ENCODE measurements at places on chromosomes 13 and 19.

- no peak for DNase-seq
Measured at GRCh38 chr19:18208098-18208951, 4.5 kb upstream of the RAB3A start.

DNA sequence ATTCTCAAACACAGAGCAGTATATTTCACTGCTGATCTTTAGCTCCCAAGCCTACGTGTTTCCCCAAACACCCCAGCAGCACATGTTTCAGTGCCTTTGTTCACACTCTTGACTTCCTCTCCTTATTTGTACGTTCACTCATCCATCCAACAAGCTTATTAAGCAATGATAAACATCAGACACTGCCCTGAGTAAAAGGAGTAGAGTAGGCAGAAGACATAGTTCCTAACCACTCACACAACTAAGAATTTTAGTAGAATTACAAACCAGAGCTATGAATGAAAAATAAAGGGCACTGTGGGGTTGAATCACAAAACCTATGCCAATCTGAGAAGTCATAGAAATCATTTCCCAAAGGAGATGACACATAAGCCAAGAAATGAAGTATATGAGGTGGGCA is 213.5 kb downstream of the DIAPH3 start:
- no peak for DNase-seq

DNA sequence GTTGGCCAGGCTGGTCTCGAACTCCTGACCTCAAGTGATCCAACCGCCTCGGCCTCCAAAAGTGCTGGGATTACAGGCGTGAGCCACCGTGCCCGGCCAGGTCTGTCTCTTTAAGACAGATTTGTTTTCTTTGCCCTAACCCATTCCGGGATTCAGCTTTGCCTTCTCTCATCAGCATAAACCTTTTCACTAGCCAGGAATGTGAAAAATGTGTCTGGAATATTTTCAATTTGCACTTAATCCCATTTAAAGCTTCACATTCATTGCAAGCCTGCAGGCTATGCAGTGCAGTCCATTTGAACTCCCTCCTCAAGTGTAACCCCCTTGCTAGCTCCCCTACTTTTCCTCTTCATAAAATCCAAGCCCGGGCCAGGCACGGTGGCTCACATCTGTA is 880 bp upstream of the TMEM160 start:
- DNase-seq = no peak

DNA sequence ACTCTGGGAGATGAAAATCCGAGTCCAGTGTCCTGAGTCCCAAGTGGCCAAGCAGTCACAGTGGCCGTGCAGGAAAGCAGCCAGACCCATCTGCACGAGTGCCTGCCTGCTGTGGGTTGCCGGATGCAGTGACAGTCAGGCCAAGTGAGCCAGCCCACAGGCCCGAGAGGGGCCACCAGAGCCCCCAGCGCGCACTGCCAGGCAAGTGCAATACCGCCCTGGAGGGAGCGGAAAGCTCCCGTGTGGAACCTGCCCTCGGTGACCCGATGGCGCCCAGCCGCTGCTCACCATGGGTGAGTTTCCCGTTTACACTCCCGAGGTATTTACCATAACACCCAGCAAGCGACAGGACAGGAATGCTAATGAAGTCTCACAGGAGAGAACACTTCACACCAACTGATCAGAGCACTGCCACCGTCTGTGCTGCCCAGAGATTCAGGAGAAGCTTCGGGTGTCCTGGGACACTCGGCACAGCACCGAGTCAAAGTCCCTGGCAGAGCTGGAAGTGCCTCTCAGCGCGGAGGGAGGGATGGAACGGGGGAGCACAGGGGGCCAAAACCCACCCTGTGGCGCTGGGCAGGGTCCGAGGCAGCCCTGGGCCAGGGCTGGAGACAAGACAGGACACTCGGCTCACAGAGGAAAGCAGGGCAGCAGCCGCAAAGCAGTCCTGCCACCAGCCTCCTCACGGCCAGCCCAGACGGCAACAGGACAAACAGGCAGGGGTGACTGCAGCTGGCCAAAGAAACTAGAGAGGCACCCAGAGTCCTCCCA is 21.3 kb upstream of the TINCR start:
- no peak for DNase-seq

GRCh38 chr19:47058621-47059022 is 10.2 kb upstream of the TMEM160 start:
- DNase-seq = no peak

- DNase-seq = no peak
Measured at GRCh38 chr13:102707467-102707866, 12.6 kb upstream of the METTL21C start.

- DNase-seq = no peak
Measured at GRCh38 chr13:62375653-62376052, 960.0 kb upstream of the PCDH20 start.

DNA sequence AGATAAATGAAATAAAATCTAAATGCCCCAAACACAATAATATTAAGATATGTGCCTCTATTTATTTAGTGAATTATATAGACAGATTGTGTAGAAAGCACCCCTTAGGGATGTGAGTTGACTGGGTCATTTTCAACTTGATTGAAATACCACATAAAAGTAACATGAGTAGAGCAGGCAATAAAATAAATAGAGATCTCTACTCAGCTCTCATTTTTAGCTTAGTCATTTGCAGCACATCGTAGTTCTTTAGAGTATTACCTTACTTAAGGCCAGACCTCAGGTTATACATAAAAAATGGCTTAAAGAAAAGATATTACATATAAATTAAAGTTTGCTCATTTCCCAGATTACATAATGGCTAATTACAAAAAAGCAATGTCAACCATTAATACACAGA is 1525.6 kb upstream of the PRR20A start:
- DNase-seq = no peak

DNA sequence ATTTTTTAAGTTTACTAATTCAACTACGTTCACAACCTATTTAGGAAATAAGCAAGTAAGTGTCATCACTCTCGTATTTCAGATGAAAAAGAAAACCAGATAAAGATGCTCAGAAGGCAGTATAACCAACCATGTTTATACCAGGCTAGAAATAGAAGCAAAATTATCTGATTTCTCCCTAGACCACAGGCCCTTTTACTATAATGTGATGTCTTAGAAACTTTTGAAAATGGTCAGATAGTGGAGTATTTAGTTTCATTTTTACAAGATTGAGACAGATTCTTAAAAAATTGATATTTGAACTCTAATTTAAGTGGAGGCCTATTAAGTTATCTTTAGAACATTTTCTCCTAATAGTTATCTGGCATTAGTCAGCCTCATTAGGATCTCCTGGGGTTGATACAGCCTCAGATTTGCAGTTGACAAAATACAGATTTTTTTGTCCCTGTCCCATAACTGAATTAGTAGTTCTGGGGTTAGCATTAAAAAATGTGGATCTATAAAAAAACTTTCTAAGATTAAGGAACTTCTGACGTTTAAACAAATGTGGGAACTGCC is 818.7 kb upstream of the PCDH9 start:
- no peak for DNase-seq

DNA sequence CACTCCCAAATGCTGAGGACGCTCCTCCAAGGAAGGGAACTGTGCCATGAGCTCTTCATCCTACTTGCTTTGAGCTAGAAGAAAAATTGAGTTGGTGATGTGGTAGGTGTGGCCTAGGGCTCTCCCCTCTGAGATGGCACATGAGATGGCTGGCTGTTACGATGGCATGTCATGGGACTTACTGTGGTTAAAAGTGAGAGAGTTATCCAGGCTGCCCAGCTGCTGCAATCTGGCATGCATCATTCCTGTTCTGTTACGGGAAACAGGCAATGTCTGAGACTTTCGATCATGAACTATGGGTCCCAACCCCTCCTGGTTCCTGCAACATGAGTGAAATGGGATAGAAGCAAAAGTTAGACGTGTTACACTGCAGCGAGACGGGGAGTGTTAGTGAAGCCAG is 93.3 kb upstream of the SLC15A1 start:
- no peak for DNase-seq

GRCh38 chr19:12872941-12873890 is 8.0 kb downstream of the DNASE2 start:
- no peak for DNase-seq

- no peak for DNase-seq
Measured at GRCh38 chr19:31742249-31742648, 393.0 kb upstream of the TSHZ3 start.

DNA sequence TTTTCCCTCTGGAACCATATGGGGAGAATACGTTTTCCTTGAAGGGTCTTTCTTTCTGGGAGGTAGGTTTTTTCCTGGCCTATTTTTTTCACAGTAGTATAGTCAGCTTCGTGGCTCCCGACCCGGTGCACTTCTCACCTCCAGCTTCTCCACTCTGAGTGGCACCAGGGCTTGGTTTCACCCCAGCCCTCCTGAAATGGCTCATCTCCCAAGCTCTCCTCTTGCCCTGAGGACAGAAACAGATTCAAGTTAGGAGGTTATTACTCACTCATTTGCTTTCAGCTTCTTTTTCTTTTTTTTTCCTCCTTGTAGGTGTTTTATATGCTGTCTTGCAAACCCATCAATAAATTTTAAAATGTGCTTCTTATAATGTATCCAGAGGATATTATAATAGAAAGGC is 199.3 kb downstream of the RFC3 start:
- no peak for DNase-seq

DNA sequence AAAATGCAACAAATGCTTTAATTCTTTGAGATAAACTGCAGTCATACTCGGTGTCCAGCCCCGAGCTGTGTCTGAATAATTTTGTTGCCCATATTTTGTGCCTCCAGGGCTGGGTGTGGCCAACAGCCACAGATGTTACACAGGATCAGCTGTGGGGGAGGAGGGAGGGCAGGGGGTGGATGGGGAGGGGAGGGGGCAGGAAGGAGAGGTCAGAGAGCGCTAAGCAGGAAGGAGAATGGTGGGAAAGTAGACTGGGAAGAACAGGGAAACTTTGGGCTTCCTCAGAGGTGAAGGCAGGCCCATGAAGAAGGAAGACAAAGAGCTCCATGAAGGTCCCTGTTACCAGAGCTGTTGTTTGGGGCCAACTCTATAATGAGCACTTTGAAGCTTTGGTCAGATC is 295.8 kb downstream of the COG6 start:
- no peak for DNase-seq

GRCh38 chr13:93158565-93158964 is 68.0 kb upstream of the GPC6 start:
- DNase-seq = no peak

GRCh38 chr13:30421093-30422053 is 920 bp upstream of the UBE2L5 start:
- peak; percentile 74 for DNase-seq

DNA sequence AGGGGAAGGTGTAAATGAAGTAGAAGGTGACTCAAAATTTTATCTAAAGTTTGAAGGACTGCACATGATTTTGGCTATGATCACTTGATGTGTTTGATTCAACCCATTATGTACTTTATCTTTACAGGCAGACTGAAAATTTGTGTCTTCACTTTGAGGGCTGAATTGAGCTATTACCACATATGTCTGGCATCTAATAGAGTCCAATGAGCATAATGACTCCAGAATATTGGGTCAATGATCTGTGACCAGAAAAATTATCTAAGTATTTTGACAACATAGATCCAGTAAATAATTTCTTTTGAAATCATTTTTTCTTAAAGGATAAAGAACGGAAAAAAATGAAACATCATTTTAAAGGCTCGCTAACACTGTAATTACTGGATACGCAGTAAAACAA is 2810.0 kb downstream of the PCDH9 start:
- no peak for DNase-seq

GRCh38 chr19:9914001-9914314 is 22.4 kb downstream of the OLFM2 start:
- no peak for DNase-seq
